Progenitor cell of endocrine pancreas (in vitro differentiated cells): ENCODE measurements at places on chromosomes 13 and 19. TPM values are rescaled to one million over a fixed set of nuclear protein-coding genes. Genes with fewer than 3 reads are reported as not detected.

DNA sequence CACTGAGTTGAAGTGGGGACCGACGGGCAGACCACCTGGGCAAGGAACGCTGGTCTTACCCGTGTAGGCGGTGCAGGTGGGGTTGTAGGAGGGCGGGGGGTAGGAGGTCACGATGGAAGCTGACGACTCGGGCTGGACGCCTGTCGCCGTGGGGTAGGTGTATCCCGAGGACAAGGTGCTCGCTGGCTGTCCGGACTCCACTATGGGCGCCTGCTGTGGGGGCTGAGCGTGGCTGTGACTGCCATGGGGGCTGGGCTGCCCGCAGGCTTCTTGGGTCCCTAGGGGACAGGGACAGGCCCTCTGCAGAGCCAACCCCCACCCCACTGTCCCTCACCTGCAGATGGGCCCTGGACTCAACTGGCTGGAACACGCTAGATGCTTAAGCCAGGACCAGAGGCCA, 37.2 kb downstream of the ZFR2 start:
- no peak for DNase-seq

Gene LENG8
- 188 and 210 TPM in 2 replicates for total RNA-seq

GRCh38 chr19:55352040-55352439, 2.5 kb downstream of the COX6B2 start:
- no peak for DNase-seq

- no peak for DNase-seq
Observed at GRCh38 chr13:27658546-27658945, 36.9 kb downstream of the POLR1D start.

Gene EDDM13
- not detected in 2 replicates for total RNA-seq

Gene DNAAF3
- 14.9 and 18.4 TPM in 2 replicates for total RNA-seq

Gene FGF21
- not detected in 2 replicates for total RNA-seq

Gene OR7A5
- not detected in 2 replicates for total RNA-seq

GRCh38 chr19:34308381-34309367, 54.3 kb downstream of the GARRE1 start:
- DNase-seq, result no peak

Gene ZMYM2
- 183 and 192 TPM in 2 replicates for total RNA-seq

Gene CD209
- not detected in 2 replicates for total RNA-seq

- no peak for DNase-seq
Observed at GRCh38 chr19:12995596-12996405, 526 bp downstream of the NFIX start.

DNA sequence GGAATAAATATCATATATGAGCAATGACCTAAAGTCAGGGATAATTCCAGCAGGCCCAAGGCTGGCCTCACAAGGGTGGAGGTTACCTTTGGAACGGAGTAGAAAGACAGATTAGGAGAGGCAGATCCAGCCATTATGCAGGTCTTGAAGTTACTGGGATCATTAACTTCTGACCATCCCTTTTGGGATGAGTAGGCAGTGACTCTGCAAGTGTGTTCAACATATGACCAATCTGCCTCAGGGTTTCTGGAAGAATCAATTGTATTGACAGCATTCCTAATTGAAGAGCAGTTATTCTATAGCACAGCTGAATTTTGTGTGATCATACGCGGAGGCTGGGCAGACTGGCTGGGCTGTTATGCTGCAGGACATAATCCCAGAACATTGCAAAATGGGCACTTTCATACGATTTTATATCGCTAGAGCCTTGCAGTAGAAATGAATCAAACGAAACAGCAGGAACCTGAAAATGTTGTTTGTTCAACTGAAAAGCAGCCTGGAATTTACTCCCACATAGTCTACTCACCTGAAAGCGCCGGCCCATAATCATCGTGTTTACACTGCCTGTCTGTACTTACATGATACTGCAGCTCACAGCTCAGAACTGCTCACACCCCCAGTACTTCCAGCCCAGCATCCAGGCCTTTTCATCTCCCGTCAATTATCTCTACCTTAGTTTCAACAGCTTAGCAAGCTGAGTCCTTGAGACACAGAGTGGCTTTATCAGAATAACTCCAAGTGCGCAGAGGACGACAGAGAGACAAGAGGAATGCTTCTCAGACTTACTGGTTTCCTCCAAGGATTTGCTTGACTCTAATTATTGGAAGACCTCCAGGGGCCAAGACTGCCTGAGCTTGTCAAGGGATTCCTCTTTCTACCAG, 556.1 kb downstream of the EFNB2 start:
- DNase-seq, result no peak

- no peak for DNase-seq
Observed at GRCh38 chr13:42280537-42280936, 8.6 kb downstream of the AKAP11 start.

Gene CEACAM1
- total RNA-seq, result 0.69 and 1.9 TPM in 2 replicates

- DNase-seq, result no peak
Observed at GRCh38 chr13:43551897-43552456, 234.8 kb downstream of the ENOX1 start.

- DNase-seq, result no peak
Observed at GRCh38 chr13:36450534-36450933, 18.2 kb downstream of the CCNA1 start.

DNA sequence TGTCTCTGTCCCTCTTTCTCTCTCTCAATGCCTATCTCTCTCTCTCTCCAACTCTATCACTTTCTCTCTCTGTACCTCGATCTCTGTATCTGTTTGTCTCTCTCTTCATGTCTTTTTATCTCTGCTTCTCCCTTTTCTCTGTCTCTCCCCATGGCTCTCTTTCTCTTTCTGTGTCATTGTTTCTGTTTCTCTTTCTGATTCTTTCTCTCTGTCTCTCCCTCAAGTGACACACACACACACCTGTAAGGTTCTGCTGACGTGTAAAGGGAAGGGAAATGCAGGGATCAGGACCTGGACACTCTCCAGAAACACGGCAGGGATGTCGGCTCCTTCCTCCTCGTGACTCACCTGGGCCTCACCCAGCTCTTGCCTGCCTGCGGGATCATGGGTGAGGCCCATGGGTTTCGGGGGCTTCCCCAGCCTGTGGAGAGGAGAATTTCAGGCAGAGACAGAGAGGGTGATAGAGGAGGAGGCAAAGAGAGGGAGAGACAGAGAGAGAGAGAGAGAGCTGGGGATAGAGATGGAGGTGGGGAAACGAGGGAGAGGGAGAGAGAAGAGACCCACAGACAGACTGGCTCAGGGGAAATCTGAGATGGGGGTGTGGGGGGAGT, 5.4 kb upstream of the PLAUR start:
- no peak for DNase-seq

Gene BRSK1
- 67.6 and 68.7 TPM in 2 replicates for total RNA-seq

Gene NANOS3
- total RNA-seq, result 9.5 and 10.5 TPM in 2 replicates

GRCh38 chr19:55305983-55306562, 19.1 kb downstream of the TMEM150B start:
- DNase-seq, result no peak

DNA sequence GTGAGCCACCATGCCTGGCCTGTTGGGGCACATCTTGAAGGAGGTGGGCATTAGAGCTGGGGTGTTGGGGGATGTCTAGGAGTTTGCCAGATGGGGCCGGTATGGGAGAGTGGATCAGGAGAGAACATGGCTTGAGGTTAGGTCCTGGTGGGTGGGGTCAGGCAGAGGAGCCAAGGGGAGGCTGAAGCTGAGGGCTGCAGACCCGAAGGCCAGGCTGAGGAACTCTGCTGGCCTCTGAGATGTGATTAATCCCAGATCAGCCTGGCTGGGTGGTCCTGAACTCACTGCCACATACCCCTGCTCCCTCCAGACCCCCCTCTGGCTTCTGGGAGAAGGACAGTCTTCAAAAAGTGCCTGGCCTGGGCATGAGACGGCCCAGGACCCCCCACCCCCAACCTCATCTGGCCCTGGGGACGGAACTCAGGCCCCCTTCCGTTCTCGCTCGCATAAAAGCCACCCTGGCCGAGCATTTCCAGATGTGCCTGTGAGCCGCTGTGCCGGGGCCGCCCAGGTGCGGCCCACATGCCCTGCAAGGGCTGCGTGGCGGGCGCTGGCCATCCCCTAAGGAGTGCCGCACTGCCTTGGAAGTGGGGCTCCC, 2.7 kb downstream of the FSTL3 start:
- DNase-seq, result no peak

Gene OR7G2
- not detected in 2 replicates for total RNA-seq
